ENCODE measurements at places on chromosomes 5 and 9.

GRCh38 chr5:142568283-142568995, 117.5 kb downstream of the FGF1 start:
- no peak for DNase-seq

DNA sequence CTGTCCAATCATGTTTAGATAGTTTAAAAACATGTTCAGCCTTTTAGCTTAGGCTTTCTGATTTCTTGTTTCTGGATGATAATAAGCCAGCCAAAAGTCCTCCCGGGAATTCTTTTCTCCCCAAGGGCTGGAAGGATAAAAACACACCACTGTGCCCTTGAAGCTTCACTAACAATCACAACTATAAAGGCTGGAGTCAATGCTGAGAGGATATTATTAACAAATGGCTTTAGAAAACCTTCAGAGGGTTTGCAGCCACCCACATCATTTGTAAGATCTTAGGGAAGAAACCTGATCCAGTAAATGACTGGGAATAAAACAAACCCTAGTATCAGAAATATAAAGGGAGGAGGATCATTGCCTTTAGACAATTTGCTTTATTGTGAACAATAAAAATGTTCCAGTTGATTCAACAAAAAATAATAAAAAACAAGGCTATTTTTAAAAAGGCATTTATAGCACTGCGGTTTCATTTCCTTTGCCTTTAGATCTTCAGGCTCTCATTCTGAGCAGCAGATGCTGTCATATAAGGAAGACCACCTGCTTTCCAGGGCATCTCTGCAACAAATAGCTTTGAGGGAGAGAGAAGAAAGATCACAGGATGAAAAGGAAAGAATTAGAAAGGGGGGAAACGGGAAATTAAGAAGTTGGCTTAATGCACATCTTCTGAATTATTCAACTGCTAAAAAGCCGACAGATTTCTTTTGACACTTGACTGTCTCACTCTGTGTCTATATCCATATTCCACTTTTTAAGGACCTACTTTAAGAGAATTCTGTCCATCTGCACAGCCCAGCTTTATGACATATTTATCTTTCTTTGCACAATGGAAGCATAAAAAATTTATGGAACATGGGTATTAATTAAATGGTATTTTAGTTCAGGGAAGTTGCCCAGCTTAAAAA, 277.2 kb upstream of the SLC24A2 start:
- no peak for DNase-seq

DNA sequence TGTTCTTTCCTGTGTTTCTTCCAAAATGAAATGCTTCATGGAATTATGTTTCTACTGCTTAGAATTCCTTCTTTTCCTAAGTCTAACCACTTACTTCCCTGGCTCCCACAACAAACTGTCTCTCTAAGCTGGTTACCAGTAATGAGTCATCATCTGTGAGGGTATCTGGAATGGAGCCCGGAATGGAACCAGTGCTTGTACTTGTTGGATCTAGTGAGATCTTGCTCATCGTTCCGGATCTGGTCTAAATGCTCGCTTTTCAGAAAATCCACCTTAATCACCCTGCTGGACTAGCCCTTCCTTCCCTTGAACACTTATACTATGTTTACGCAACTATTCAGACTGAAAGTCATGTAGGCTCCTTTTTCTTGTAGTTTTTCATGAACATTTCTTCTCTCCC, 184.8 kb downstream of the PBX3 start:
- no peak for DNase-seq

- DNase-seq, result no peak
Observed at GRCh38 chr9:109919736-109920408, 139.9 kb downstream of the PALM2AKAP2 start.

GRCh38 chr5:57817001-57817453, 334.4 kb upstream of the ACTBL2 start:
- DNase-seq, result no peak

GRCh38 chr5:61332358-61332749, 296 bp downstream of the ZSWIM6 start:
- DNase-seq, result no peak

DNA sequence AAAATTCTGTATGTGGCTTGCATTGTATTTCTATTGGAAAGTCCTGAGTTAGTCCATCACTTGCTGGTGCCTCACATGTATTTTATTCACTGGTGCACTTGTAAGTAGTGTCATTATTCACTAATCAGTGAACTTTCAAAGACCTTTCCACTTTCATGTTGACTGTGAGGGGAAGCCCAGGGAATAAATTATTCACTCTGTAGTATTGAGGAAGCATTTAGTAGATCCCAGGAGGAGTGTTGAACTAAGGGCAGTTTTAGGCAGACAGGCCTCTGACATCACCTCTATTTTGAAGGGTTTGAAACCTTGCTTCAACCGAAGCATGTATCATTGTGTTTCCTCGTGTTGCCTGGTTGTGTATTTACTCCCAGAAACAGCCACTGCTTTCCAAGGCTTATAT, 705.4 kb upstream of the RIOK2 start:
- DNase-seq, result no peak
